ENCODE measurements at places on chromosomes 13 and 19.

- DNase-seq = no peak
Measured at GRCh38 chr13:20894245-20894644, 8.3 kb downstream of the XPO4 start.

DNA sequence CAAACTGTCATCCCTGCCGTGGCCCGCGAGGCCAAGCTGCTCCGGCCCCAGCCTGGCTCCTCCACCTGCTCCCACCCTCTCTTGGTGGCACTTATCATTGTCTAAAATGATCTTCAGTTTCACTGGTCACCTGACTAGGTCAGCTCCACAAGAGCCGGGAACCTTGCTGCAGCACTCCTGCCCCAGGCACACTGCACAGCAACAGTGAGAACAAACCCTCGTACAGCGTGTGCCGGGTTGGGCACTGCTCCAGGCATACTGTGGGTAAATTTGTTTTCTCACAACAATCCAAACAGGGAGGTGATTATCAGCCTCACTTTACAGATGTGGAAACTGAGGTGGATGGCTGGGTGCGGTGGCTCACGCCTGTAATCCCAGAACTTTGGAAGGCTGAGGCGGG lies 8.9 kb downstream of the DEDD2 start:
- no peak for DNase-seq

DNA sequence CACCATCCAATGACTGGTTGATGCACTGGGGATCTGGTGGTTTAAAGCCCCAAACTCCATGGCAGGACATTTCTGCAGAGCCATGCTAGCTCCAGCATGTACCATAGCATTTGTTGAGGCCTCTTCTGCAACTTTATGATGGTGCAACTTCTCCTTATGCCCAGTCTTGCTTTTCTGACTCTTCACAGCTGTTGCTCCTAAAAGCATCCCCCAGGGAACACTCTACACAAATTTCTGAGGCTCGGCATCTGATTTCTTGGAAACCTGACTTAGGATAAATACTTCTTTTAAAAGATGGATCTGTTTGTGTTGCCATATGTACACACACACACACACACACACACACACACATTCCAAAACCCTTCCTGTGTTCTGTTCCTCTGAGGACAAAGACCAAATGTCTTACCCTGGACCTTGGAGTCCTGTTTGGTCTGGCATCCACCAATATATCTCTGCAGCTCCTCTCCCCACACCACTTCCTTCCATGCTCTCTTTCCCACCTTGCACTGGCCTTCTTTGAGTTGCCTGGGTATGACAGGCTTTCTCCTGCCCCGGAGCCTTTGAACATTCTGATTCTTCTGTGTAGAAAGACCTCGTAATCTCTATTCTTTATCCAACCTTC lies 388.5 kb upstream of the ZNF507 start:
- DNase-seq = no peak

DNA sequence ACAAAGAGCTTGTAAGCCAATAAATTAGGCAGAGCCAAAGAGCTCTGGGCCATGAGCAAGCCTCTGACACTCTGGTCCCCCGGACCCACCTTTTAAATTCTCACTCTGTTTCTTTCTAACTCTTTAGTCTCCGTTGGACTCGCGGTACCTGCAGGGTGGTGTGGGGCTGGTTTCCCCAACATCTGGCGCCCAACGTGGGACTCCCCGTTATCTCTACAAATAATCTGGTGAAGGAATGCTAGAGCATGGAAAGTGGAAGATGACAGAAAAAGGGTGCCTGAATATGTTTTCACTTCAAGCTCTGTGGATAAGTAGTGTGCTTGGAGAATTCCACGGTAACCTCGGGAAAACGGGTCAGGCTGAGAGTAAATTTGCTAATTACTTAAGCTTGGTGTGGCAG lies 36.5 kb upstream of the CYP2B6 start:
- no peak for DNase-seq

DNA sequence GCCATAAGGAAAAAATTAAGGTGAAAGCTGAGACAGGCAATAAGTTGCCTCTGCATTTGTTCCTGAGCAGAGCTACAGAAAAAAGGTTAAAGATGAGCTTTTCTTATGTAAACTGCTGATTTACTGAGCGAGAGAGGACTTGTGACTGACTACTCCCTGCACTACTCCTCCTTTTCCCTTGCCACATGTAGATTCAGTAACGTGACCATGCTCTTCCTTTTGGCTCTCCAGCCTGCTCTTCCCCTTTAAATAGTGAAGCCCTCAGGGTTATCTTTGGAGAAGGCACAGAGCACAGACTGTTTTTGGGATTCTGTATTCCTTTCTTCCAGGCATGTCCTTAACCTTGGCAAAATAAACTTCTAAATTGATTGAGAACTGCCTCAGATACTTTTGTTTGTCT lies 630.2 kb downstream of the UQCRFS1 start:
- no peak for DNase-seq

DNA sequence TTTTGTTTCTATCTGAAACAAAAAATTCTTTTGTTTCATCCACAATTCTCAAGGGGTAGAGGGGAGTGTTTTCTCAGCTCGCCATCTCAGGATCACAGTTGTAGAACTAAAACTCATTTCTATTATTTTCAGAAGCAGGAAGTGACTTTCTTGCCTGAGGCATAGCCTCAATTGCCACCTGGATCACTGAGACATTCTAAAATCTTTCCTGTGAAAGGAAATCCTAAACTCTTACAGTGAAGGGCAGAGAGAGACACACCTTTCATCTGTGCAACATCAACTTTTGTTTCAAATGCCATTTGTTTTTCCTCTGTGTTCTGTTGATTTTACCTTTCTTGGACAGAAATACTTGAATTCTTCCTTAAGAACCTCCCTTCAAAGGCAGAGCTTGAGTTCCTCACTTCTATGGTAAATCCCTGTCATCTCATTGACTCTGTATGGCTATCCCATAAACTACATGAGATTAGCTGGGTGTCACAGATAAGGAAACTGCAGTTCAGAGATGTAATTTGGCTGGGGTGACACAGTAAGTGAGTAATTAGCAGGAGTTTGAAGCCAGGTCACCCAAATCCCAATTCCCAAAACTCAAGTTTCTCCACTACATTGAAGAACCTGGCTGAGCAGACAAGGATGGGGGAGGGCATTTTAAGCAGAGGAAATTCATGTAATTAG lies 224.4 kb upstream of the HTR2A start:
- no peak for DNase-seq

DNA sequence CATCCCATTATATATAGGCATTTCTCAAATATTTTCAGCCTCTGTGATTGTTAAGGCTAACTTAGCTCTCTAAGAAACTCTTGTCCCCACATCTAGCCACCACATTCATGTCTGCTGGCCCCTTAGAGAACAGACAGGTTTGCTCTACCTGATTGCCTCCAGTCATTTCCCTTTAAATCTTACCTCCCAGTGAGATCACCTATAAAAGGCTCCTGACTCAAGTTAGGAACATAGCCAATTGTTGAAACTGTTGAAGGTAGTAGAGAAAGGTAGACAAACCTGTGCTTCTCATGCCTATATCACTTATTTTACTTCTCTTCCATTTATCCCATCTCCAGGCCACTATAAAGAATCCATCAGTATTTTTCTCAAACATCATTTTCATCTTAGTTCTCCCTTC lies 771.4 kb downstream of the DIAPH3 start:
- DNase-seq = no peak

GRCh38 chr13:110989331-110989730 lies 74.5 kb upstream of the ANKRD10 start:
- DNase-seq = peak; percentile 21

All from AG08396 (cell line).